Stimulated activated CD4-positive, alpha-beta T cell treated with anti-CD3 and anti-CD28 coated beads, Interleukin-4, amount 100 ng/mL, for 48 hours (primary cell): ENCODE measurements at places on chromosomes 12 and 14.
A peak's percentile ranks its signal among the peaks of the same experiment; 100 is the strongest.

DNA sequence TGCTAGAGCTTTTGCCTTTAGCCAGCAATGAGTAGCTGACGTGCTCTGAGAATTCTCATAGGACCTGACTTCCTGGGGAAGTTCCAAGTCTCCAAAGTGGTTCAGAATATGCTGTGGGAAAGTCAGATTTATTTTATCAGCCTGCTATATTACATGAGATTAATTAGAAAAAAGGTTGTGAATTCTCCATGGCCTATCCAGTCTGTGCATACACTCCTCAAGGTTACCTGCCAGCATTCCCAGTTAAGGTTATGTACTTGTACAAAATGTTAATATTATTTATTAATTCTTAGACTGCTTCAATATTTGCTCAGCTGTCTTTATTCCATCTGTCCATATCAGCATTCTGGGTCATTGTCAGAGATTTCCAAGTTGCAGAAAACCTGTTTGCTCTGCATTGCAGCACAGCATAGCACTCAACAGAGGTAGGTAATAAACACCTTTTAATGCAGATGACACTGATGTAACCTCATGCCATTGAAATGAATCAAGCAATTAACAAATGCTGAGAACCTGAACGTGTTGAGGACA lies 2.7 kb upstream of the SEL1L start:
- DNase-seq, result no peak

DNA sequence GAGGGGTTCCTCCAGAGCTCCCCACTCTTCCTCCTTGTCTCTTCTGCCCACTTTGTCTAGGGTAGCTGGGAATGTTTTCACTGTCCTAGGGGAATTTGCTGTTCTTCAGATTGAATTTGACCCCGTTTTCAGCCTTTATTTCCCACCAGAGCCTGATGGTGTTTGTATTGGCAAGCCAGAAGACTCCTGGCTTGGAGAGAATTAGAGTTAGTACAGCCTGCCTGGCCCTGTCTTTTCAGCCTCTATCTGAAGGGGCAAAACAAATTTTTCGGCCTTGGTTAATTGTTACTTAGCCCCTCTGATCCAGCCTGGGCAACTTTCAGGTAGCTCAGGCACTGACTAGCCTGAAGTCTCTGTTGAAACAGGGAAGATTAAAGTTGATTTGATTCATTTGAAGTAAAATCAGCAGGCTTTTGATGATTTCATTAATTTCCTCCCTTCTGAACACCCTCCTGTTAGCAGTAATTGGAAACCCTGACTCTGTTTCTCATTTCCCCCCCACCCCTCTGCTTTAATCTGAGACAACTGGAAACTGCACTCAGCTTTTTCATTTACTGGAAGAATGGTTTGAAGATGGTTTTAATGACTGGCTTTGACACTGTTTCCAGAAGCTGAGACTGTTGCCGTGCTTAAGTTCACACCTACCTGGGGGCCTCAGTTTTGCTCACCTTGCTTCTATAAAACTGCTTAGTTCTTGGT lies 63.3 kb downstream of the SUSD6 start:
- no peak for DNase-seq

DNA sequence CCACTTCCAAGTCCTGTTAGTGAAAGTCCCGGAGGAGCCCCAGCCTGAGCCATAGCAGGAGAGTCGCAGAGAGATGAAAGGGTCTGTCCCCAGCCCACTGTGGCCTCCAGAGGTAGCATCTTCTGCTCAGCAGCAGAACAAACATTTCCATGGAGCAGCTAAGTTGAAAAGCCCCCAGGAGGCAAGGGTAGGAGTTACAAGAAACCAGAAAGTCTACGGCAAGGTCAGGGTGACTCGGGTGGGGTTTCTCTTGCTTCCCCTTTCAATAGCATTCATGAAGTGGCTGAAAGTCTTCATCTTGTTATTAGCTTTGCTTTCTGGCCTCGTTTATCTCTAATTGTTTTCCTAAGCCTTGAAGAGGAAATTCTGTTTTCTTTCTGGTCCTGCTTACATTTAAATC lies 151.2 kb upstream of the DIO3 start:
- no peak for DNase-seq

DNA sequence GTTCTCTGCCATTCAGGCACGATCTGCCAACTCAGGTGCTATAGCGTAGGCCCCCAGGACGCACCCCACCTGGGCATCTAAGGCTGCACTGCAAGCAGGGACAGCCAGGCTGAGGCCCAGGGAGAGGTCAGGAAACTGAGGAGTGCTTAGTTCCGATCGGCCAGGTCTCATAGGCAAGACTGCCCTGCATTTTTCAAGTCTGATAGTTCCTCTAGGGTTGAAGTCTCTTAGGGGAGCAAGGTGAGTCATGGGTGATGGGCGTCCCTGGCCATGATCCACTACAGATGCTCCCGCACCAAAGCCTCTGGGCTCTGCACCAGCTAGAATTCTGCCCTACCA lies 13.2 kb downstream of the NOPCHAP1 start:
- no peak for DNase-seq

DNA sequence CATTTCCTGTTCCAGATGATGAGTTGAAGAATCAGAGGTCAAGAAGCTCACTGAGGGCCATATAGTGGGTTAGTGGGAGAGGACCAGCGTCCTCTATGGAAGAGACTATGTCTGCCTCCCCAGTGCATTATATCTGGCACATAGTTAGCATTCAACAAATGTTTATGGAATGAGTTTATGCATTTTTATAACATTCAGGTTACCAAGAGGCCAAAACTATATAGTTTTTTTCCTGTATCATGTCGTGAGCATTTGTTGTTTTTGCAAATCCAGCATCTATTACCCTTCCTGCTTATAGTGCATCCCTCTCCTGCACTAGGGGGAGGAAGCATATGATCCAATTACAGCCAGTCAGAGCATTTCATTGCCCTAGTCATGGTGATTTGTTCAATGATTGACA lies 60.6 kb downstream of the SUDS3 start:
- no peak for DNase-seq

DNA sequence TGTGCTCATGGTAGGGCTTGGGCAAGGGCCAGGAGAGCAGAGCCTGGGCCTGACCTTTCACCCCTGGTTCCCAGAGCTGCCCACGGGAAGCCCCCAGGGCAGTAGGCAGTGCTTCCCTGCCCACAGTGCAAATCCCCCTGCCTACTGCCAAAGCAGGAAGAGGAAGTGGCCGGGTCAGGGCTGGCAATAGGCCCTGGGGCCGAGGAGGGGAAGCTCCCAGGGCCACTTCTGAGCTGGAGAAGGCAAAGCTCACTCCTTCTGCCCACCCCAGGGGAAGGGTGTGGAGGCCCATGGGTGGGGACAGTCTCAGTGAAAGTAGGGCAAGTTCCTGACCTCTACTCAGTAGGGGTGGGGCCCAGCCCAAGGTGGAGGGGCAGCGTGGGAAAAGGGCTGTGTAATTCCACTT lies 5.4 kb upstream of the NR4A1 start:
- no peak for DNase-seq

DNA sequence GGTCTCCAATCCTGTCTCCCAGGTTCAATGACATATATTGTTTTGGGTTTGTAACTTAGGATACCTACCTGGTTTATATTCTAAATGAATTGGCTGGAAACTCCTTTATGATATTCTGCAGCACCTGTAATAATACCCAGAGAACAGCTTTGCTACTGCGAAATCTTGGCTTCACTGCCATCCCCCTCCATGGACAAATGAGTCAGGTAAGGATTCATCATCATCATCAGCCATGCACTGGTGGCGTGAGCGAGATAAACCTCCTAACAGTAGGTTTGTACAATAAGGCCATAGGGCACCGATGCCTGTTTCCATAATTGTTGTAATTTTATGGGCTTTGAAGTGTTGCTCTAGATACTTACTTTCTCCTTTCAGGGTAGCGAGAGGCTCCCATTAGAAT lies 10.7 kb downstream of the DDX47 start:
- no peak for DNase-seq

- no peak for DNase-seq
Observed at GRCh38 chr12:25904442-25904841, 54.0 kb upstream of the RASSF8 start.

GRCh38 chr14:31320216-31320615 lies 100.1 kb downstream of the HEATR5A start:
- no peak for DNase-seq

DNA sequence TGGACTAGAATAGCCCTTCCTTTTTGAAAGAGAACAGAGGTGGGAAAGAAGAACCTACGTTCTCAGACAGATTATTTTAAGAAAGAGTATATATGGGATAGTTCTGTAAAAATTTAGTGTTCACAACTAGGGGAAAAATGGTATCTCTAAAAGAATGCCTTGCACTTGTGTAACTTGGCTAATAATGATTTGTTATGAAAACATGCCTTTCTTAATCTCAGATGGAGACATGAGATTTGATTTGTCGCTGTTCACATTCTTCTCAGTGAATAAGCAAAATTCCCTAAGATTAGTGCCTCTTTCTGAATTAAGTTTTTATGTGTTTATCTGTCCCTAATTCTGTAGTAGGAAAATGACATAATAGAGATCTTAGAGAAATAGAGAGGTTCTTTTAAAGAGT lies 100.8 kb downstream of the USP15 start:
- no peak for DNase-seq

DNA sequence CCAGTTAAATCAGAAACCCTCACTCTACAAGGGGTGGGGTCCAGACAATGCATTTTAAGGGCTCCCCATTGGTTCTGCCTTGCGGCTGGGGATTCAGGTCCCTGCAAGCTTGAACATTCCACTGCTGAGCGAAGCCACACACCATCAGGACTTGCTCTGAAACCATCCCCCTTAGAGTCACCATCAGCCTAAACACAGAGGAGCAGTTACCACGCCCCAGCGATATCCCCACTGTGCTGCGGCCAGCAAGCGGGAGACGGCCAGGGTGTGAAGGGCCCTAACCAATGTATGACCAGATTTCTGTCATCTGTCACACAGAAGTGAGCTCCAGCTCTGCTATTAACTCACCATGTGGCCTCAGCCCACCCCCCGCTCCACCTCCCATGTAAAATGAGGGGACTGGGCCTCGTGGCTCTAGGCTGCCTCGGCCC lies 29.7 kb downstream of the CCDC88C start:
- DNase-seq, result no peak

GRCh38 chr12:87670448-87670847 lies 358.8 kb downstream of the C12orf50 start:
- no peak for DNase-seq

DNA sequence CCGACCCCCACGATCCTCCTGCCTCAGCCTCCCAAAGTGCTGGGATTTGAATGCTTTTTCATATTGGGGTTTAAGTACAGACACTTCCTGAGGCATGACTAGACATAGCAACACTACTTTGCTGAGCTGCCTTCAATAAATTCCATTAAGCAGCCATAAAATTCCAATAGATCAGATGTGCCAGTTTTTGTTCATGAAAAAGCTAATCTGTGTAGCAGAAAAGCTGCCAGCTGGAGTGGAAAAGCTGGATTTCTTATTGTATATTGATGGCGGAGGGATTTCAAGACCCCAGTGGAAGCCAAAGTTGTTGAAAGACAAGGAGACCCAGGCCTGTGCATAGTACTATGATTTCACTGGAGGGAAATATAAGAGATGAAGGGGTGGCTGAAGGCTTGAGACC lies 209.0 kb upstream of the NUDT4 start:
- no peak for DNase-seq

DNA sequence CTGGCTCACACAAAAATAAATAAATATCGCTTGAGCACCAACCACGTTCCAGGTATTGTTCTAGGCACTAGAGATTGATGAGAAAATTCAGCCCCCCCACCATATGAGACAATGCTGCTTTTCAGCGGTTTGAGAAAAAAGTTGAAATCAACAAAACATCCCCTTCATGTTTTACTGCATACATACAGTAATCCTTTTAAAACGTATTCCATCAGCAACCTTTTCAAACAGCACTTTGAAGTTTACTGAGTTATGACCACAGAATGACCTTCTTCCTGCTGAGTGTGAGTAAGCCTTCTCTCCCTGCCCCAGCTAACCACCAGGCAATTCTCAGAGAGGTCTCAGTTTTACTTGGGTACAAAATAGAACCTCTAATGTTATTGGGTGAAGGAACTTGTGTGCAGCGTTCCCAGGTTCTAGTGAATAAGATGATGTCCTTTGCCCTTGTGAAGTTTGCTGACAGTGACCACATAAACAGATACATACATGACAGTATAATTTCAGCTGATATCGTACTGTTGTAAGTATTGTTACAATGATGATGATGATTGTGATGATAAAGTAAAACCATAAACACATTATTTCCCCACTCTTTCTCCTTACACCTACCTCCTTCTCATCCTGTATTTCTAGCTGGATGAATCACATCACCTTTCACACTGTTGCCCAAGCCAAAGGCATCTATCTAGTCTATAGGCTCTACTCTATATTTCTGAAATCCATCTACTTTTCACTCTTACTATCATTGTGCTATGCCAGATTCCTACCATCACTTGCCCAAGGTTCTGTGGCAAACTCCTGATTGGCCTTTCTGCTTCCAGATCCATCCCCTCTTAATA lies 124.4 kb upstream of the KRR1 start:
- peak; percentile 7 for DNase-seq

- DNase-seq, result no peak
Observed at GRCh38 chr14:71524320-71524982, 407.8 kb upstream of the RGS6 start.

- no peak for DNase-seq
Observed at GRCh38 chr12:119082496-119082895, 96.2 kb upstream of the HSPB8 start.

DNA sequence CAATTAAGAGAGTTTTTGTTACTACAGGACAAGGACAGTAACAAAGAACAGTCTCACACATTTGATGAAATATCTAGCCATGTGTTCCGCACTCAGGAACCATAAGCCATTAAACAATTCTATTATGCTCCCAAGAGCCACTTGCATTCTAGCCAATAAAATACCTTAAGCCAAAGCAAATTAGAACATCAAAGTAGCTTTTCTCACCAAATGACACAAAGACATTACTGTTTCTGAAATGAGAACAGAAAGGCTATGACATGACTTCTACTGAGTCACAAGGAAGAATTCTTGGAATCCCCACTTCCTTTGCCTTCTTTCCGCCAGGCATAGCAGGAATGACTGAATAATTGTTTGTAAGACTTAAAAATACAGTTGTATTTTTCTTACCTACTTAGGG lies 445.8 kb downstream of the ATP23 start:
- DNase-seq, result no peak

DNA sequence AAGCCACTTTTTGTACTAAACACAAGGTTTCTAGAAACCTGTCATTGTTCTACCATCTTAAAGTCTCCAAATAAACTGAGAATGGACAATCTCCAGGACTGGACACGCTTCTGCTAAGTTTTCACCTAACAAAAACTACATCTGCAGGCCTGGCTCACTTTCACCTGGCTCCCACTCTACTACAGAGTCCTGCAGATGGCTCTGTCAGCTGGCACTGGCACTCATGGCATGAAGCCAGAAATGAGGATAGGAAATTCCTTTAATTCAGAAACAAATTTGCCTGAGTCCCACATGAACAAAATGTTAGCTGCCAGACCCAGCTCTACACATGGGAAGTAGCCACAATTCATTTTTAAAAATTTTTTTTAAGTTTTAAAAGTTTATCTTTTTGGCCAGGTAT lies 42.1 kb downstream of the STXBP6 start:
- no peak for DNase-seq

- DNase-seq, result no peak
Observed at GRCh38 chr12:111792155-111792855, 25.6 kb downstream of the ALDH2 start.

GRCh38 chr12:102682366-102683289 lies 202.3 kb upstream of the IGF1 start:
- no peak for DNase-seq
